ENCODE measurements at places on chromosomes 13 and 19.
A peak's percentile ranks its signal among the peaks of the same experiment; 100 is the strongest.

- DNase-seq, result no peak
Measured at GRCh38 chr13:32323912-32324311, 8.6 kb downstream of the BRCA2 start.

DNA sequence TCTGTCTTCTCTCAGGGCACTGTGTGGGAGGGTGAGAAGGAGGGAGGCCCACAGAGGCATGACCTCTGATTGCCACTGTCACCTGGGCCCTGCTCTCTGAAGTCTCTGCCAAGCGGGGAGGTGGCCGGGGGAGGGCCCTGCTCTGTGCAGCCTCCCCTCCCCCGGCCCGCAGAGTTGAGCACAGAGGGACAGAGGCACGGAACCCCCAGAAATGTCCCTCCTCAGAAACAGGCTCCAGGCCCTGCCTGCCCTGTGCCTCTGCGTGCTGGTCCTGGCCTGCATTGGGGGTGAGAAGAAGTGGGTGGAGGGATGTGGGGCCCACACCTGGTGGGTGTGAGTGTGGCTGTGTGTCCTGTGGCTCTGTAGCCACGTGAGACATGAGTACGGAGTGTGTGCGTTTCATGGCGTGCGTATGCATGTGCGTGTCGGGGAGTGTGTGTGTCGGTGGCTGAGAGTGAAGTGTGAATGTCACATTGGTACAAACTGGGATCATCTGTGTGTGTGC, at the start of gene APOC4:
APOC4 (plus strand) TSS at position 171 of the 505 bp plus-strand sequence; CDS start at position 212, 41 bp downstream.
- DNase-seq, result no peak

GRCh38 chr13:23673354-23673753, 103.1 kb downstream of the TNFRSF19 start:
- no peak for DNase-seq

- DNase-seq, result no peak
Measured at GRCh38 chr13:46594374-46595078, 41.6 kb downstream of the LRCH1 start.

GRCh38 chr13:90912247-90912646, 435.2 kb upstream of the MIR17HG start:
- no peak for DNase-seq

DNA sequence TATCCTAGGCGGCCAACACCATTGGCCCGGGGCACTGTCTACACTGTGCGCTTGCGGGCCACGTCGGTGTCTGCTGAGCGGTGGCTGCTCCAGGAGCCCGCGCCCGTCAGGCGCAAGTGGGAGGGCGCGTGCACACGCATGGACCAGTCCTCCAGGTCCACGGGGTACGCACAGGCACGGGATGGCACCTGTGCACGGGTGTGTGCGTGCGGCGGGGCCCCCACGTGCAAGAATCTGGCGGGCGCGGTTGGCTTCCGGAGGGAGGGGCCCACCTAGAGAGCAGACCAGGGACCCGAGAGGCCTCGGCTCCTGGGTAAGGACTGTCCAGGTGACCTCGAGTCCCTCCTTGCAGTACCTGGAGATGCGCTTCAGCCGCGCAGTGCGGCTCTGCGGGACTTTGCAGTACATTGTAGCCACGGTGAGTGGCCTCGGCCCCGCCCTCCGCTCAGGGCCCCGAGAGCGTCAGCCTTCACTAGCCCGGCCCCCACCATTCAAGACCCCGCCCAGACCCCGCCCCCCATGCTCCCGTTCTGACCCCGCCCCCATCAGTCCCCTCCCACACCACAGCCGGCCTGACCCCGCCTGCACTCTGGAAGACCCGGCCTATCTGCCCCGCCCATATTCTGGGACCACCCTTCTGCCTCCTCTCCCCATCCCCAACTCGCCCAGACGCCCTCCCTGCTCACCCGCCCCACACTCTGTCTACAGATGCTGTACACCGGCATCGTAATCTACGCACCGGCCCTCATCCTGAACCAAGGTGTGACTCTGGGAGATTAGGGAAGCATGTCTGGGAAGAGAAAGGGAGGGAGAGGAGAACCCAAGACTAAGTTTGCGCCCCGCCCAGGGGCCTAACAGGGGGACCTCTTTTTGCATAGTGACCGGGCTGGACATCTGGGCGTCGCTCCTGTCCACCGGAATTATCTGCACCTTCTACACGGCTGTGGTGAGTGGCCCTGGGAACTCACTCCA, 2.3 kb downstream of the SLC5A5 start:
- DNase-seq, result peak; percentile 75

DNA sequence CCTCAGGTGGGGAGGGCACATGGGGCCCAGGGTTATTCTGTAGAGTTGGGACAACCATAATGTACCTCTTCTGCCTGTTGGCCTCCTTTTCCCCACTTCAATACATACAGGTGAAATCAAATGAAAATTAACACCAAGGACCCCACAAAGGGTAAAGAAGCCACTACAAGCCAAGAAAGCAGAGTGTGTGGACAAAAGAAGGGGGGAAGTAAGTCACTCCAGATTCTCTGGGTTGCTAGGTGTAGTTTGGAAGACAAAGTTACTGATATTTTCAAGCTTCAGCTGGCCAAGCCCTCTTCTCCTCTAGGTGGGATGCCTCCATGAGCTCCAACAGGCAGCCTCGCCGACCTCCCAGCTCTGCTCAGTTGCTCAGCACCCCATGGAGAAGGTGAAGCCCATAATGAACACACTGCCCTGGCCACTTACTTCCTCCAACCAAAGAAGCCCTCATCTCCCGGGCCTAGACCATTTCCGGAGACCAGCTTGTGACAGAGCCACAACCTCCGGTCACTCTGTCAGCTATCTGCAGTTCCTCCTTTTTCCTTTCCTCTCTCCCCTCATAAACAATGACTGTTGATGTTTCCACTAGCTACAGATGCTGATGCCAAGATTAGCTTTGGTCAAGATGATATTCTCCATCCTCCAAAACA, 66.8 kb upstream of the MED4 start:
- DNase-seq, result no peak

All from stimulated activated CD4-positive, alpha-beta T cell treated with anti-CD3 and anti-CD28 coated beads, Interleukin-2, amount 100 ng/mL, for 24 hours (primary cell).